ENCODE measurements at places on chromosomes 5 and 9. TPM values are rescaled to one million over a fixed set of nuclear protein-coding genes. Genes with fewer than 3 reads are reported as not detected.

WDR38 gene
- not detected for total RNA-seq

MYMK gene
- not detected for total RNA-seq

- DNase-seq = no peak
Measured at GRCh38 chr5:113451797-113452196, 17.0 kb upstream of the TSSK1B start.

GRCh38 chr9:109481856-109482255, 16.3 kb downstream of the PTPN3 start:
- DNase-seq = no peak

All from hepatocyte (in vitro differentiated cells).